ENCODE measurements at places on chromosomes 2 and 18. TPM values are rescaled to one million over a fixed set of nuclear protein-coding genes. Genes with fewer than 3 reads are reported as not detected.

- no peak for DNase-seq
Measured at GRCh38 chr2:9222893-9223287, 16.3 kb downstream of the ASAP2 start.

- no peak for DNase-seq
Measured at GRCh38 chr2:155701721-155702120, 630.8 kb downstream of the NR4A2 start.

DNA sequence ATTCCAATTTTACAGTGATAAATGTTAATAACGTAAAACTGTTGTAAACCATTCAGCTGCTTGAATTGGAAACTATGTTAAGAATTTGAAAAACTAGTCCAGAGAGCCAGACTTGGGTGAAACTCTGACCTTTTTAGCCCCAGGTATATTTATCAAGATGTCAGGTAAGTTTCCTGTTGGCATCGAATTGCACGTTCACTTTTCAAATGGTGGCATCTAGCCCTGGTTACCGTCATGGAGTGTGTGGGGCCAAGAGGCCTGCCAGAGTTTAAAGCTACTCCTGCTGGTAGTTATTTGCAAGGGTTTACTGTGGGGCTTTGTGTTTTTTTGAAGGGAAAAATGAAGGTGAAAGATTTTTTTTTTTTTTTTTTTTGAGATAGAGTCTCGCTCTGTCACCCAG, 109.9 kb downstream of the WDSUB1 start:
- no peak for DNase-seq

- no peak for DNase-seq
Measured at GRCh38 chr2:21916934-21917522, 793.3 kb downstream of the TDRD15 start.

GRCh38 chr2:227365833-227366232, 13.3 kb downstream of the TM4SF20 start:
- DNase-seq = no peak

DNA sequence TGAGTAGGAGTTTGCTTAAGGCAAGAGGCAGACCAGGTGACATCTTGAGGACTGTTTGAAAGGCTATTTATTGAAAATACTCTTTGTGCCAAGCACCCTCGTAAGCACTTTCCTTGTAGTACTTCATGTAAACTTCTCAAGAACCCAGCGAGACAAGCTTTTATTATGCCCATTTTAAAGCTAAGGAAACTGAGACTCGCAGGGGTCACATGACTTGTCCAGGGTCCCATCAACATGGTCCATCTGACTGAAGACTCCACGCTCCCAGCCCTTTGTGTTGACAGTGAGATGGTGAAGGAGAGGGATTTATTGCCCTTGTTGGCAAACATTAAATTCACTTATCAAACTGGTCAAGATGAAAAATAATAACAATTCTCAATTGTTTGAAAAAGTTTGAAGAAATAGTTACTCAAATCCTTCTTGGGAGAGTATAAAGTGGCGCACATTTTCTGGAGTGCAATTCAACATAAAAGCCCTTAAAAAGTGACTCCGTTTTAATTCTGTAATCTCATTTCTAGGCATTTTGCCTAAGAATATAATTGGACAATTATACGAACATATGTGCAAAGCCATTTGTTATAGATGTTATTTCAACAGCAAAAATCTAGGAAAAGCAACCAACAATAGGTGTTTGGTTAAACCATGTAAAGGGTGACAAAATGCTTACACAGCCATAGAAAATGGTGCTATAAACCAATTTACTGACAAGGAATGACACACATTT, 270.5 kb upstream of the NCKAP5 start:
- DNase-seq = no peak

DNA sequence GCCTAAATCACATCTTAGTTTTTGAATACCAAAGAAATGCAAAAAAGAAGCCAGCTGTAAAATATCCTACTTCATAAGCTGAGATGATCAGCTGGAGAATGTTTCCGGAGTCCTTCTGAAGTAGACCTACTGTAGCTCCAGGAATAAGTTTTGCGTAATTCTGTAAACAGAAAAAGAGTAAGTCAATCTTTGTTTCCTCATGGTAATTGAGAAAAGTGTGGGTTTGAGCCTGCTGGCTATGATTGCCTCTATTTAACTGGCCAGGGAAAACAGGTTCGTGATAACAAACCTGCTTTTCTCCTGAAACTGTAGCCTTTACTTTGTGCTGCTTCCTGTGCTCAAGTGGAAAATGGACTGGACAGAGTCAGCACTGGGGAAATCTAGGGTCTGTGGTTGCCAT, 58.2 kb downstream of the ITGB6 start:
- DNase-seq = no peak

- no peak for DNase-seq
Measured at GRCh38 chr2:121171625-121172119, 113.3 kb downstream of the TFCP2L1 start.

GRCh38 chr2:65204461-65205210, 23.0 kb upstream of the ACTR2 start:
- no peak for DNase-seq

Gene RMDN2
- total RNA-seq = 9.2 TPM

- peak; percentile 76 for DNase-seq
Measured at GRCh38 chr2:74205596-74205995, 7.2 kb downstream of the MTHFD2 start.

DNA sequence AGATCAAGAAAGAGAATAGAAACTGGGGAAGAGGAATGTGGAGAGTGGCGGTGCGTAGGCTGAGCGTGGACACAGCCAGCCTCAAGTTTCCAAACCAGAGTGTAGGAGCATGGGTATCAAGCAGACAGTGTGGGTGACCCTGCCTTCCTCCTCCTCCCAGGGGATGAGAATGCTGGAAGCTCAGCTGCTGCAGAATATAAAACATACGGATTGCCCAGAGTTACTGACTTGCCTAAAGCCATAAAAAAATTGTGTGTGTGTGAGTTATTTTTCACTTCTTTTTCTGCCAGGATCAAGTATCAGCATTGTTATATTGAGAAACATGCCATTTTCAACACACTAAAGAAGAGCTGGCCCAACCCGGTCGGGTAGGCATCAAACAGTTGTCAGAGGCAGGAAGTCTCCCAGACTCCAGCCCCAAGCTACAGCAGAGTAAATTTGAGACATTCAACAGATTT, 333.3 kb upstream of the ACVR2A start:
- DNase-seq = no peak

Gene TRIM43
- not detected for total RNA-seq

DNA sequence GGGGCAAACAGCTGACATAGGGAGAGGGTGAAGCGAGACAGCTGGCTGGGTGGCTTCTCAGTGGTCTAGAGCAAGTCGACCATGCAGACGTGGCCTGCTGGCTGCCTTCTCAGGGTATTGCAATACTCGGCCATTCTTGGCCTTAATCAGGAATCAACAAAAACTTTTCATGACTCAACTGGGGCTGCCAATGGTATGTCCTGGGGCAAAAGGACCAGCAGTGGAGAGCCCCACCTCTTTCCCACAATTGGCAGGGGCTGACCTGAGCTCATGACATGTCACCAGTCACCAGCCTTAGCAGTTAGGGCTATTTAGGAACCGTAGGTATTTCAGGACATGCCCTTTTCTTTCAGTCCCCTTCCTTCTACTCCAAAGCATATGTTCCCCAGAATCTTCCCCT, 19.1 kb downstream of the PLA2R1 start:
- no peak for DNase-seq

Gene CFAP221
- not detected for total RNA-seq

DNA sequence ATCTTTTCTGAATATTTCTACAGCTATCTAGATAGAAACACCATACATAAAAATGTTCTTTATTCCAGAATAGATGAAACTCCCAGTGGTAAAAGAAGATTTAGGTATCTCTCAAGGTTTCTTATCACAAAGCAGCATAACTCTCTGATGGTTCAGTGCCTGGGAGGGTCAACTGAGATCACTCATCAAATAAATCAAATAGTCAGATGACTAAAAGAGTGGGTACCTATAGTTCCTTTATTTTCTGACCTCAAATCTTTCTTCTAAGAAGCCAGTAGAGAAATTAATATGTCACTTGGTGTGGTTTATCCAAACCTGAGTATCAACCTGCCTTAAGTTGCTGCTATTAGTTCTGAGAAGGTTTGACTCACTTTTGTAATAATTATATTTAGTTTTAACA, 120.9 kb downstream of the TMEFF2 start:
- no peak for DNase-seq

Gene TUBA4B
- not detected for total RNA-seq

Gene CDCA7
- 13.7 TPM for total RNA-seq

GRCh38 chr2:53530126-53530525, 237.5 kb upstream of the CHAC2 start:
- DNase-seq = no peak

Gene TRIM54
- 17.9 TPM for total RNA-seq

- DNase-seq = no peak
Measured at GRCh38 chr2:238761868-238762267, 86.0 kb upstream of the TWIST2 start.

DNA sequence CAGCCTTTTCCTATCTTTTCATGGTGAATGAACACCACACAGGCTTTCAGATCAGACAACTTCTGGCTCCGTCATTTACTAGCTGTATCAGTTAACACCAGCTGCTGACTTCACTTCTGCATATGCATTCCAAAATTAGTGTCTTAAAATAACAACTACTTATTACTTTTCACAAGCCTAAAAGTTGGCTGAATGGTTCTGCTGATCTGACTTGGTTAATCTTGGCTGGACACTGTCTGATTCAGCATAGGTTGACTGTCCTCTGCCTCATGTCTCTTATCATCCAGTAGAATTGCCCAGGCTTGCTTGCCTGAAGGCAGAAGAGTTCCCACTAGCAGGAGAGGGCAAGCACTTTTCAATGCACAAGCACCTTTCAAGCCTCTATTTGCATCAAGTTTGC, 72.7 kb downstream of the MARCHF4 start:
- no peak for DNase-seq

GRCh38 chr2:117936871-117937428, 76.9 kb downstream of the CCDC93 start:
- no peak for DNase-seq

Gene FAM110C
- total RNA-seq = 17.7 TPM

Gene CRYGC
- 1.3 TPM for total RNA-seq

Gene PDE11A
- total RNA-seq = 26.6 TPM

Gene ACVR1C
- total RNA-seq = 2.0 TPM

- peak; percentile 22 for DNase-seq
Measured at GRCh38 chr18:68623342-68623741, 91.6 kb downstream of the TMX3 start.

Gene DDX18
- 48.2 TPM for total RNA-seq

DNA sequence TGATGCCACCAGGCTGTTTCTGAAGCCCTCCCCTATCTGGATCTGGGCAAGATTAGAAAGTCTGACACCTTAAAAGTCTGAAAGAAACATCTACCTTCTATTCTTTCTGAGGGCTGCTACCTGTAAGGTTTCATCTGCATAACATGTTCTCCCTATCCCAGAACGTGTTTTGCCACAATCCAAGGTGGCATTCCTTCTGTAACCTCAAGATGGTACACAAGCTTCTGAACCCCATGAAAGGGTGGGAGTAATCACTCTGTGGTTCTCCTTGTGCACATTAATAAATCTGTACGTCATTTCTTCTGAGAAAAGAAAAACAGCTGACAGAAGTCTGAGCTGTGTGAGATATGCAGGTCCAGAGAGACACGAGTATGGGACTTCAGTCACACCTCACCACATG, 41.8 kb upstream of the MSH6 start:
- DNase-seq = no peak

DNA sequence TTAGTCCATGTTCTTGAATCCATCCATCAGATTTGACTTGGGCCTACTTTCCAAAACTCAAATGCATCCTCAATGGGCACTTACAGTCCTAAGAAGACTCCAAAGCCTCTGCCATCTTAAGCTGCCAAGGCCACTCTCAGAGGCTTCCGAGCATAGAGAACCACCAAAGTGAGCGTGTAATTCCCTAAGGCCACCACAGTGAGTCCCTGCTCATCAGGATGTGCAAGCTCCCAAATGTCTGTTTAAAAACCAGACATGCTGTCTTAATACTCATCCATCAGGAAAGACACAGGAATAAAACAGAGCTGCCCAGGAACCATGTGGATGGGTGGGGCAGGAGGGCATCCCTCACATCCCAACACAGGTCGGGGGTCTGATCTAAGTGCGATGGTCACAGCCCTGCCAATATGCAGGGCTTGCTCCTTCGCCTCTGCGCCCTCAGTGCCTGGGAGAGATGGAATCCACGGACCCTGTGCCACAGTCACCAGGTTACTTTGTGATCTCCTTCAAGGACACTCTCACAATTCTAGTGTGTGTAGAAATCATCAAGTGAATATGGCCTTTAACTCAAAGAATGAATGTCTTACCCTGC, 80.4 kb downstream of the POLR1A start:
- DNase-seq = no peak

Measured in prostate gland (tissue), 2 donors.